ENCODE measurements at places on chromosomes 13 and 19.
A peak's percentile ranks its signal among the peaks of the same experiment; 100 is the strongest.

DNA sequence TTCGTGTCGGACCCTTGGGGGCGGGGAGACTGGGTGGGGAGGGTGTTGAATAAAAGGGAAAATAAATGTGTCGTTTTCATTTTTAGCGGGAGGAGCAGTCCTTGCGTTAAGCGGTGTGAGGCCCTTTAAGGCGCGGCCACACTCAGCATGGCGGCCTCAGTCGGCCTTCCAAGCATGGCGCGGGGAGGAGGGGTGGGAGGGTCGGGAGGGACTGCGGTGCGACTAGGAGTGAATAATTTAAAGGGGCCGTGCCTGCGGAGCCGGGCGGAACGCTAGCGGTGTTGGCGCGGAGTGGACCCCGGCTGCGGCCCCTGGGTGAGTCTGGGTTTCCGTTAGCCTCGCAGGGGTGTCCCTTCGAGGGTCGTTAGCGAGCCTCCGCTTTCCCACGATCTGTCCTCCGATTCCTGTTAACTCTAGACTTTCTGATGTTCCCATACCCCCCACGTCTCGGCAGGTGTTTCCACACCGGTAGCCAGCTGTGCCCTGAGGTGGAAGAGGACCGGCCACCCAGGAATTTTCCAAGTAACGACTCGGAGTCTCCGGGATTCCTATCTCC lies 1.5 kb upstream of the PNPLA6 start:
- peak; percentile 87 for DNase-seq

DNA sequence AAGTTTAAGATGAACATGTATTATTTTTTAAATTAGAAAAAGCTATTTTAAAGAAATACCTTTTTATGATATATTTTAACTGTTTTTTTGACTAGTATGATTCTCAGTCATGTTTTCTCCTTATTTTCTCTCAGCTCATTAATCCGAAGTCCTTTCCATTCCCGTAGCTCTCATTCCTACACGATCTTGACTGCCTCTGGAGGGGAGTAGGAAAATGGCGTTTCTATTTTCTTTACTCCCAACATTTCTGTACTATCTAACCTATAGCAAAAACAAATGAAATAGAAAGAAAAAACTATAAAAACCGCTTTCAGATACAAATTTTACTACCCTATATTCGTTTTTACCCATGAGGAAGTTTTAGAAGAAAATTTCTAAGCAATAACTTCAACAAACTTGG lies 343.8 kb downstream of the RBM26 start:
- no peak for DNase-seq

GRCh38 chr13:112588490-112589297 lies 741 bp upstream of the TUBGCP3 start:
- DNase-seq = no peak

GRCh38 chr19:5823579-5824281 lies 15.8 kb downstream of the FUT6 start:
- DNase-seq = no peak

DNA sequence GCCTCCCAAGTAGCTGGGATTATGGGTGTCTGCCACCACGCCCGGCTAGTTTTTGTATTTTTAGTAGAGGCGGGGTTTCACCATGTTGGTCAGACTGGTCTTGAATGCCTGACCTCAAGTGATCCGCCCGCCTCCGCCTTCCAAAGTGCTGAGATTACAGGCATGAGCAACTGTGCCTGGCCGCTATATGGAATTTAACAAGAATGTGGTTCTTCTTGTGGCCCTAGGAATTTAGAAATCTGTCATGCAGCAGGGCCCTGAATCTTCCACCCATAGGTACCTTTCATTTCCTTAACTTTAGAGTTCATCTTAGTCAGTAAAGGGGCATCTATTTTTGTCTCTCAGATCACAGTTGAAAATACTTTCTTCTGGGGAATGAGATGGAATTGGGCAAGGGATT lies 25.6 kb upstream of the NDFIP2 start:
- DNase-seq = no peak

GRCh38 chr19:45424191-45425058 lies 708 bp upstream of the ERCC1 start:
- DNase-seq = no peak

- DNase-seq = no peak
These were observed 32.2 kb downstream of the MYO9B start for GRCh38 chr19:17107546-17108452.

DNA sequence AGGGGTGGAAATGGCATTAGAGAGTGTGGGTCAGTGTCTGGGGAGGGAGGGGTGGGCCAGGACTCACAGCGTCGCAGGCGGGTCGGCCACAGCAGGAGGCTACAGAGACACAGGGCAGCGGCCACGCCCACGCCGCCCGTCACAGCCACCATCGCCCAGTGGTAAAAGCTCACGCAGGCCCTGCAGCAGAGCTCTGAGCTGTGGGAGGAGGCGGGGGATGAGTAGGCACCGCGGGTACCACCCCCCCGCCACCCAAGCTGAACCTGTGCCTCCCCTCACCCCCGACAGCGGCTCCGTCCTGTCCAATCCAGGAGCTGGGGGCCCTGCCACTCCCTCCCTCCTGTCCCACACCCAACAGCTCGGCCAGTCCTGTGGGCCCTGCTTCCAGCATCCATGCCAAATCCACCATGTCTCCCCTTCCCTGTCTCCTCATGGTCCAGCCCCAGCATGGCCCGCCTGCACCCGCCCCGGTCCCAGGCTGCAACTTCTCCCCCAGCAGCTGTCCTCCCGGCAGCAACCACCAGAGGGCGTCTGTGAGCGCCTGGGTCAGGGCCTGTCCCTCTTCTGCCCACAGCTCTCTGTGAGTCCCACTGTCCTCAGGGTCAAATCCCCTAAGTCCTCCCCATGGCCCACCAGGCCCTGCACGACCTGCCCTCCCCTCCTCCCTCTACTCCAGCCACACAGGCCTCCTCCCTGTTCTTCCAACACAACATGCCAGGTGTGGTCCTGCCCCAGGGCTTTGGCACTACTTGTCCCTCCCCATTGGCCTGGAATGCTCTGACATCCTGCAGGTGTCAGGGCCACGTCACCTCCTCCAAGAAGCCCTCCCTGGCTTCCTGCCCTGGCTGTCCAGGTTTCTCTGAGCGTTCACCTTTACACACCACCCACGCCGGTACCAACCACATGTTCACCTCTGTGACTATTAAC lies 6.0 kb downstream of the TEKTIP1 start:
- no peak for DNase-seq

- DNase-seq = no peak
These were observed 5.1 kb downstream of the MYADM start for GRCh38 chr19:53872762-53873161.

DNA sequence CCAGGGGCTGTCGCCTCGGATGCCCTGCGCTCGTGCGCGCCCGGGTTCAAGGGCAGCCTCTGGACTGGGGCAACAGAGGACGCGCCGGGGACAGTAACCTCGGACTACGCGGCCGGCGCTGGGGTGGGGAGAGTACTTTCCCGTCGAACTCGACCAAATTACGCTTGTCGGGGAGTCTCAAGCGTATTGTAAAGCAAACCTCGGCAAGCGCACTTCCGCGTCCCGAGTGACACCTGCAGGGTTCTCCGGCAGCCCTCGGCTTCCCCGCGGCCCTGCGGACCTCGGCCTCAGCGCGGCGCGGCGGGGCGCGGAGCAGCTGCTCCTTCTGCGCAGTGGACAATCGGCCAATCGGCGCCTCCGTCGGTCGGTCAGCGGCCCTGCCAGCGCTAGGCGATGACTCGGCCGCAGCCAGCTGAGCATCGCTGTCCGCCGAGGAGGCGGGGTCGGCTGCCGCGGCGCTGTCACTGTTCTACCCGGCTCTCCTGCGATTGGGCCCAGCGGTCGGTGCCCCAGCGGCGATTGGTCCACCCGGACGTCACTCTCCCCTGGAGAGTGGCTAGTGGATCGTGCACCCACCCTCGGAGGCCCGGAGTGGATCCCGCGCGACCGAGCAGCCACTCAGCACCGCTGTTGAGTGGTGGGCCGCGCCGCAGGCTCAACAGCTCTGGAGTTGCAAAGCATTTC lies at the start of gene SLC46A3:
Gene SLC46A3 (minus strand): TSS at position 428 of the 684 bp plus-strand sequence. CDS start 972 bp downstream, outside the sequence.
- DNase-seq = peak; percentile 93

Measured in right lung (tissue), 10 donors.